Lung microvascular endothelial cell (primary cell): ENCODE measurements at places on chromosomes 12 and 14. TPM values are rescaled to one million over a fixed set of nuclear protein-coding genes. Genes with fewer than 3 reads are reported as not detected.

The IL23A gene
- under 0.01 TPM in 1 of 2 replicates, not detected in the other for total RNA-seq

- no peak for DNase-seq
Measured at GRCh38 chr14:58643366-58643765, 5.6 kb downstream of the DACT1 start.

DNA sequence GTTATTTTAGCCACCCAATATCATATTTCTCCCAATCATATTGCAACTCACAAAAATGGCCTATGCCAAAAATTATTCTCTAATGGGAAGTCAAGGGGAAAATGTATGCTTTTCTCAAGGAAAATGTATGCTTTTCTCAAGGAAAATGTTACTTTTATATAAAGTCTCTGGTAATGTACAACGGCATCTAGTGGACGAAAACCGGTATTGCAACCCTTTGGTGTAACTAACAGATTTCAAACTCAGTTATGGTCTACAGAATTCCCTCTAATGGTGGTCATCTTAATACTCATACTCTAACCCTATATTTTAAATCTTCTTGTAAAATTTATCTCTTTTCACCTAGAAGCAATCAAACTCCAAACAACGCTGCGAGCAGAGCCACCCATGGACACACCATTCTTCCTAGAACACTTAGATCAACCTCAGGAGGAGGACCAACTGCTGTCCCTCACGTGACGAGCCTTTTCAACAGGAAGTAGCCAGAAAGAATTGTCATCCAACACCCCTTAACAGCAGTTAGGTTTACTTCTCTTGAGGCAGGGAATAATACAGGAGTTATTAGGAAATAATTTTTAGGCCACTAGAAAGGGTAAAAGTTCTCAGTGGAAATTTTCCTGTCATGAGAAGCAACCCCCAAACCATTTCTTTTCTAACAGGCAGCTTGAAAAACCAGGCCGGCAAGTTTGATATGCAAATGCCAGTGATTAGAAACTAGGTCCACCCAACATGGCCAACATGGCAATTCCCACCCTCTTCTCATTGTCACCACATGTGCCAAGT is 20.1 kb downstream of the APOBEC1 start:
- peak; percentile 47 for DNase-seq

DNA sequence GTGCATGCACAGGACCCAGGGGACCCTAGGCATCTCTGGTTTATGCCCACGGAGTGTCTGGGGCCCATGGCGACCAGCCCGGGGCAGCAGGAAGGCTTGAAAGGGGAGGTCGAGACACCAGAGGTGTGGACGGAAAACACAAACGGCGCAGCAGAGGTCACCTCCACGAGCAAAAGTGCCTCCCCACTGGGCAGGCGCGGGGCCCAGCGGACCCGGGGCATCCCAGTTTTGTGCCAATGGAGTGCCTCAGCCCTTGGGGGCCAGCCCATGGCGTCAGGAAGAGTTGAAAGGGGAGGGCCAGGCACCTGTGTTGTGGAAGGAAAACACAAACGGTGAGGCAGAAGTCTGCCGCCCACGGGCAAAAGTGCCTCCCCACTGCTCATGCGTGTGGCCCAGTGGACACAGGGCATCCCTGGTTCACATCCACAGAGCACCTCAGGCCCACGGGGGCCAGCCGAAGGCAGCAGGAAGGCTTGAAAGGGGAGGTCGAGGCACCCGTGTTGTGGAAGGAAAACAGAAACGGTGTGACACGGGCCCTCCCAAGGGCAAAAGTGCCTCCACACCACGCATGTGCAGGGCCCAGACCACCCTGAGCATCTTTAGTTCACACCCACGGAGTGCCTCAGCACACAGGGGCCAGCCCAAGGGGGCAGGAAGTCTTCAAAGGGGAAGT is 378.8 kb downstream of the ALG10 start:
- DNase-seq: no peak

DNA sequence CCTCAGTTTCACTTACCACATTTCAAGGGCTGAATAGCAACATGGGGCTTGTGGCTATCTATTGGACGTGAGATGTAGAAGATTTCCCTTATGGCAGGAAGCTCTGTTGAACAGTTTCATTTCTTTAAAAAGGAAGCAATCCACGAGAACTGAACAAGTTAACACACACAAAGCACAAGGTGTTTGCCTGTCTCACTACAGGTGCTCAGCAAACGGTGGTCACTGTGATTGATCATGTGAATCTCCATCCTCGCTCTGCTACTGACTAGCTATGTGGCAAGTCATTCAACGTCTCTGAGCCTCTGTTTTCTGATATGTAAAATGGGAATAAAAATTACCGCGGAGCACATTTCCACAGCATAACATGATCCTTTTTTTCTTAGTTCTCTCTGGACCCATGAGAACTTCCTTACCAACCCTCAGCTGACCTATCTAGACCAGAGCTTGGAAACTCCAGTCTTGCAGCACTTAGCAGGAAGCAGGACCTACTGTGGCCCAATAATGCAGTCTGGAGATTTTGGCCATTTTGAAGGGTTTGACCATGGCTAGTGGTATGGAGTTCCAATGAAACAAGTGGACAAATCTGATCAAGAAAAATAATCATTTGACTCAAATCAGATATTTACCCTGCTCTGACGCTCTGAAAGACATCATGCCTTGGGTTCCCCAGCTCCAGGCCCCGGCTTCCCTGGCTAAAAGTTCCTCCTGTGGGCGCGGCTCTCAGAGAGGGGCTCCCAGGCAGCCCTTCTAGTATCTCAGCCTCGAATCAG is 278.8 kb downstream of the ZFP36L1 start:
- no peak for DNase-seq
